Glomerular endothelial cell (primary cell): ENCODE measurements at places on chromosomes 4 and X. TPM values are rescaled to one million over a fixed set of nuclear protein-coding genes. Genes with fewer than 3 reads are reported as not detected.

Gene ZAR1
- not detected in 2 replicates for total RNA-seq

Gene MFAP3L
- 1.6 and 3.1 TPM in 2 replicates for total RNA-seq

Gene NALF2
- total RNA-seq: 0.29 TPM in 1 of 2 replicates, not detected in the other

Gene ZNF674
- total RNA-seq: 6.1 and 7.1 TPM in 2 replicates

Gene SPATA18
- total RNA-seq: 12.3 and 17.4 TPM in 2 replicates

Gene SORCS2
- total RNA-seq: 0.05 and 0.64 TPM in 2 replicates

Gene CT83
- total RNA-seq: not detected in 2 replicates

Gene SYP
- 0.18 TPM in 1 of 2 replicates, not detected in the other for total RNA-seq

Gene RHOXF2B
- not detected in 2 replicates for total RNA-seq

Gene VCX3B
- total RNA-seq: not detected in 2 replicates

Gene BEX5
- 0.47 TPM in 1 of 2 replicates, not detected in the other for total RNA-seq

Gene SETD7
- 48.4 and 53.2 TPM in 2 replicates for total RNA-seq

Gene FHDC1
- total RNA-seq: 0.24 and 0.88 TPM in 2 replicates

Gene CT45A1
- total RNA-seq: not detected in 2 replicates

Gene SSX4
- not detected in 2 replicates for total RNA-seq

Gene MSX1
- 6.6 and 13.0 TPM in 2 replicates for total RNA-seq

Gene RHOXF1
- not detected in 2 replicates for total RNA-seq

Gene GABRQ
- under 0.01 TPM in 1 of 2 replicates, not detected in the other for total RNA-seq

Gene TEX13C
- not detected in 2 replicates for total RNA-seq

Gene NUP62CL
- 3.4 TPM in 1 of 2 replicates, not detected in the other for total RNA-seq

Gene MAGEA12
- not detected in 2 replicates for total RNA-seq

Gene KLHL13
- 3.9 and 6.2 TPM in 2 replicates for total RNA-seq

Gene NEUROG2
- total RNA-seq: not detected in 2 replicates

Gene ATXN3L
- not detected in 2 replicates for total RNA-seq

Gene DCX
- total RNA-seq: not detected in 2 replicates

Gene MAB21L2
- 0.24 and 0.70 TPM in 2 replicates for total RNA-seq

Gene DIPK2B
- total RNA-seq: 266 and 268 TPM in 2 replicates

Gene HELT
- total RNA-seq: not detected in 2 replicates

Gene PRR32
- total RNA-seq: not detected in 2 replicates

Gene TMEM164
- 11.0 and 12.0 TPM in 2 replicates for total RNA-seq

Gene CCSER1
- 0.35 TPM in 1 of 2 replicates, not detected in the other for total RNA-seq

Gene PPEF2
- total RNA-seq: not detected in 2 replicates

Gene TKTL1
- not detected in 2 replicates for total RNA-seq

Gene HGFAC
- total RNA-seq: 0.64 TPM in 1 of 2 replicates, not detected in the other

Gene P2RY10
- not detected in 2 replicates for total RNA-seq

Gene WDR13
- 82.0 and 104 TPM in 2 replicates for total RNA-seq

Gene PABPC1L2A
- not detected in 2 replicates for total RNA-seq

Gene PDE6B
- 0.39 and 1.5 TPM in 2 replicates for total RNA-seq

Gene USP27X
- total RNA-seq: 2.1 and 2.5 TPM in 2 replicates

Gene PAGE1
- total RNA-seq: not detected in 2 replicates

Gene CPE
- 6.6 and 10.2 TPM in 2 replicates for total RNA-seq

Gene ZCCHC18
- total RNA-seq: 1.1 and 6.1 TPM in 2 replicates

Gene CLDN2
- total RNA-seq: 0.87 TPM in 1 of 2 replicates, not detected in the other
